ENCODE measurements at places on chromosomes 6 and 20. TPM values are rescaled to one million over a fixed set of nuclear protein-coding genes. Genes with fewer than 3 reads are reported as not detected.

Gene MICB
- total RNA-seq: 14.5 TPM

Gene BPIFB4
- not detected for total RNA-seq

Gene SEMG1
- not detected for total RNA-seq

Gene WFDC10B
- total RNA-seq: not detected

Gene EBF4
- 4.8 TPM for total RNA-seq

Gene PGBD1
- total RNA-seq: 6.7 TPM

Gene LPIN3
- total RNA-seq: 0.79 TPM

Gene SOX18
- 0.19 TPM for total RNA-seq

Gene VPS52
- 16.9 TPM for total RNA-seq

Gene DLL1
- 2.2 TPM for total RNA-seq

Gene ZSCAN12
- total RNA-seq: 6.0 TPM

Gene C6orf141
- 2.6 TPM for total RNA-seq

Gene WFDC2
- not detected for total RNA-seq

Gene ZHX3
- 7.6 TPM for total RNA-seq

Gene MLN
- not detected for total RNA-seq

Gene KCNQ5
- total RNA-seq: 2.1 TPM

Gene PCMTD2
- 25.5 TPM for total RNA-seq

Gene APCDD1L
- 1.7 TPM for total RNA-seq

Gene CNR1
- total RNA-seq: 0.87 TPM

Gene SLC32A1
- total RNA-seq: not detected

Gene RHAG
- not detected for total RNA-seq

Gene FERMT1
- total RNA-seq: 0.56 TPM

Gene OXT
- not detected for total RNA-seq

Gene IRAK1BP1
- 1.2 TPM for total RNA-seq

Gene HNF4A
- total RNA-seq: not detected

Gene C20orf202
- not detected for total RNA-seq

Gene CFAP206
- 0.97 TPM for total RNA-seq

Gene C4B
- 6.5 TPM for total RNA-seq

Gene ITPR3
- 6.6 TPM for total RNA-seq

Gene TRERF1
- 5.2 TPM for total RNA-seq
